ENCODE measurements at places on chromosomes 6 and 20.

DNA sequence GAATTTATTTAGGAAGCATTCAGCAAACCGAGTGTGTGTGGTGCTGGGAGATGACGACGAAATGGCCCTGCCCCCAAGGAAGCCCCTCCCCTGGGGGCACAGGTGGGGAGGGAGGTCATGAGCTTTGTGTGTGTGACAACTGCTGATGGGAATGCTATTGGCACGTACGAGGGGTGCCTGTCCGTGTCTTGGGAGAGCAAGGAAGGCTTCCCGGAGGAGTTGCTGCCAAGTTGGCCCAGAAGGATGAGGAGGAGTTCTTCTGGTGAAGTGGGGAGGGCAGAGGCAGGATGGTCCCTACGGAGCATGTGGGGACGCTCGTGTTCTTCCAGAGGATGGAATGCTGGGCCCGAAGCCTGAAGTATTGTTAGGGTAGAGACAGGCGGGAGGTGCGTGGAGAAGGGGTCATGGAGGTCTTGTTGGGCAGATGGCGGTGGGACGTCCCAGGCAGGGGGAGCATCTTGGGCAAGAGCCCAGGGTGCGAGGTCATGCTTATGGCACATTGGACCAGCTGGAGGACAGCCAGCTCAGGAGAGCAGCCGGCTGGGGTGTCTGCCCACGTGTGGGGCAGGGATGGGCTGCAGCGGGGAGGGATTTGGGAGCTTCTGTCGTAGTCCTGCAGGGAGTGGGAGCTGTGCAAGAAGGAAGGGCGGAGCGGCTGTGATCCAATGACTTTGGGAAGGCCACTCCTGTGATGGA lies 46.1 kb downstream of the SYNJ2 start:
- DNase-seq, result no peak

- DNase-seq, result peak; percentile 18
Measured at GRCh38 chr6:109117346-109118035, 22.2 kb downstream of the CEP57L1 start.

DNA sequence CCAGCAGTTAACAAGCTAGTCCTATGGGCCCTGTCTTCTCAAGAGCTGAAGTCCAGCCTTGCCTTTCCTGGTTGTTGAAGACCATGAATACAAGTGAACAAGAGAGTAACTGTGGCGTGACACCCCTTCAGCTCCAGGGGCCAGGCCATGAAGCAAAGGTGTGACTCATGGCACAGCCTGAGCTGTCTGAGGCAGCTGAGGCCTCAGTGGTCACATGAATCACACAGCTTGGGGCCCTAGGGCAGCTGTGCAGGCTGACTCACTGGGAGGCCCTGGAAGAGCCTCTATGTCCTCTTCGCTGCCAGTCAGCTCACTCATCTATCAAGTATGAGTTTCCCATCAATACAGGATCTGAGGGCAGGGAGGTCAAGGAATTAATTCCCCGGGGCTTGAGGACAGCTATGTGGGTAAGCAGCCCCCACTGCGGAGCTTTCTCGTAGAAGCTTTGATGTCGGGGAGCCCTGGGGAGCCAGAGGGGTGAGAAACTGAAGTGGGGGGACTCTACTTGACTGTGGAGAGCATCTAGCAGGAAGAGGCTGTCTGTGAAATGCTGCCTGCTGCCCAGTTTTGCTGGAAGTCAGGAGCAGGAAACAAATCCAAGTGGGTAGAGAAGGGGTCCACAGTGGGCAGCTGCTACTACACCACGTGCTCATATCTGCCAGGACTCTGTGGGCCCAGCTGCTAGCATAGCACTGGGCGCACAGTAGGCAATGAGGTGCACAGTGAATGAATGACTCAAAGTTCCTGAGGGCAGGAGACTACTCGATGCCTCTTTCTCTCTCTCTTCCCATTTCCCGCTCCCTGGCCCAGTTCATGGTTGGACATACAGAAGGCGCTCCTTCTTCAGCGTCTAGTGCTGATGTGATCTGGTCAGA lies 13.7 kb upstream of the FAM83C start:
- peak; percentile 99 for DNase-seq

GRCh38 chr20:58127701-58128111 lies 100.7 kb downstream of the ANKRD60 start:
- DNase-seq, result peak; percentile 99

- peak; percentile 41 for DNase-seq
Measured at GRCh38 chr20:41616228-41616627, 1.9 kb downstream of the CHD6 start.

All from MCF 10A (cell line).